Suppressor macrophage treated with lipopolysaccharide for 1 hour (primary cell): ENCODE measurements at places on chromosomes 6 and 20.

DNA sequence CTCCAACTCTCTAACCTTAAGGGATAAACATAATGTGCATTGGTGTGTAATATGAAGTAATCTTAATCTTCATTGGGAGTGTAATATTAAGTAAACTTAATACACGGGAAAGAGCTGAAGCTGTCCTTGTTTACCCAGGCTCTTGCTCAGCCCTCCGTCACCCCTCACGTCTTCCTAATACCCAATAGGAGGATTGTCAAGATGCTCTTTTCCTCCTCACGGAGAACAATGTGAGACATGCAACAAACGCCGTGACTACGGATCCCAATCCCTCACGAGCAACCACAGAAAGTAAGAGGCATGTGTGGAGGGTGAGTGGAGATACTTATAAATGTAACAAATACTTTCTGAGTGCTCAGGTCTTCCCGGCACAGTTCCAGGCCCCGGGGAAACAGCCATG lies 11.0 kb downstream of the KIF16B start:
- no peak for DNase-seq

GRCh38 chr6:71478834-71479541 lies 190.4 kb downstream of the OGFRL1 start:
- peak; percentile 51 for DNase-seq

- peak; percentile 33 for DNase-seq
Measured at GRCh38 chr6:149990661-149991471, 27.1 kb downstream of the ULBP1 start.

DNA sequence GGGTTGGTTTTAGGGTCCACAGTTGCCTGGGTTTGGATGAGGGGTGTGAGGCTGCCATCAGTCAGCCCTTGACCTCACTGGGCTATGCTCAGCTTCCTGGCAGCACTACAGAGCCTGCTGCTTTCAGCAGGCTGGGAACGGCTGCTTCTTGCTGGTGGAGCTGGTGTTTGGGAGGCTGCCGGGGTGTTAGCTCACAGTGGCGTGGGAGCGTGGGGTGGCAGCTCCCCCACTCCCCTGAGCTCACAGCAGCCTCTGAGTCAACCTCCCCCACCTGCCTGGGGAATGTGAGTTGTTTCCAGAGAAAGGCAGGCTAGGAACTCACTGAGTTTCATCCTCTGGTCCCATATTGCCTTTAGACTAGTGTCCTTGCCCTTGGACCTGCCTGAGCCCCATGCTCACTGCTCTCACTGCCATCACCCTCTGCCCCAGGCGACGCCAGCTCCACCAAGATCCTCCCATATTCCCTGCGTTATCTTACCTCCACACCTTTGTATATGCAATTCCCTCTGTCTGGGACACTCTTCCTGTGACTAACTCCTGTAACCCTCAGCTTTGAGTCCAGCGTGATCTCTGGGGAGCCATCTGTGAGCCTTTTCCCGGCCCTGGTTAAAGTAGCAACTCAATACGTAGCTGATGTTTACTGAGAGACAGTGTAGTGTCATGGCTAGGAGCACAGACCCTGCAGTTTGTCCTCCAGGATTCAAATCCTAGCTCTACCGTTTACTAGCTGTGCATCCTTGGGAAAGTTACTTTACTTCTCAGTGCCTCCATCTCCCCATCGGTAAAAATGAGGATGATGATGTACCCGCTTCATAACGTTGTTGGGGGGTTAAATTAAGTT lies 34.8 kb downstream of the PPP1R16B start:
- no peak for DNase-seq

DNA sequence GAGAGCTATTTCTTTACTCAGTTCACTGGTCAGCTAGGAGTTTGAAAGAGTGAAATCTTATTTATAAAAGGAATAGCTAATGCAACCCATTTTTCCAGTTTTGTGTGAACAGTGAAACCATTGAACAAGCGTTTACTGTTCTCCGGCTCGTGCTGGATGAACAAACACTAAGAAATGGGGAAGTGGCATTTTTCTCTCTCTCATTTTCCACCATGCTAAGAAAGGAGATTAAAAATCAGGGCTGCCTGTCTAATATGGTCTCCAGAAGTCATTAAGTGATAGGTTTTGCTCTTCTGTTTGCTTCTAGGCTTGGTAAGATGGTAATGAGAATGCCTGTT lies 774 bp upstream of the SFT2D1 start:
- peak; percentile 65 for DNase-seq
